Osteoblast (primary cell): ENCODE measurements at places on chromosomes 12 and 14. TPM values are rescaled to one million over a fixed set of nuclear protein-coding genes. Genes with fewer than 3 reads are reported as not detected.

DNA sequence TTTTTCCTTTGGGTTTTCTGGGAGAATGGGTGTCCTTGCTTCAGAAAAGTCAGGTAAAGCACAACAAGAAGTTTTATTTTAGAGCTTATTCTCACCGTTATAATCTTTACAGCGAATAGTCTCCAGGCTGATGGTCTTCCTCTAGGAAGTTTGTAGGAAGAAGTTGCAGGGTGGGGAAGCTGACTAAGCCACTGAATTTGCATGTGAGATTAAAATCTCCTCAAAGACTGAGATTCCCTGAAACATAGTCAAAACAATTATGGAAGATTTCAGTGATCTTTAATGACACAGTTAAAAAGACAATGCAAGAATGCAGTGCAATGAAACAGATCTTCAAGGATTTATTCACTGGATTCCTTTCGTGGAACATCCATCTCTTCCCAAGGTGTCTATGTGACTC, 1.2 kb downstream of the TAS2R10 start:
- DNase-seq, result no peak

DNA sequence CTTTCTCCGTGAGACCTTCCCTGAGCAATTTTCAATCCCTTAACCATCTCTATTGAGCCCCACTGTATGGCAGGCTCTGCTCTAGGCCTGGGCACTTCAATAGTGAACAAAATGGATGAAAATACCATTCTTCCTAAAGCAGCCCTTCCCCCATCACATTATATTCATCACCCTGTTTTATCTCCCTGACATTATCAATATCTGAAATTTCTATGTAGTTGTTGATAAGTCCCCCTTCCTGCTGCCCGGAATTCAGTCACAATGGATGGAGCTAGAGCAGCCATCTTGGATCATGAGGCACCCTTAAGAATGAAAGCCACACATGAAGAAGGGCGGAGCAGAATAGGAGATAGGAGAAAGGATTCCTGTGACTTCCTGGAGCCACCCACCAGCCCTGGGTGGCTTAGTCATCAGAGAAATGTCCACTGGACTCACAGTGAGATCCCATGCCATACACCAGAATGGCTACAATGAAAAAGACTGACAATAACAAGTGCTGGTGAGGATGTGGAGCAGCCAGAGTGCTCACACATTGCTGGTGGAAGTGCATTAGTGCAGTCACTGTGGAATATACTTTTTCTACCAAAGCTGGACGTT, 33.9 kb downstream of the SCARB1 start:
- DNase-seq, result no peak

DNA sequence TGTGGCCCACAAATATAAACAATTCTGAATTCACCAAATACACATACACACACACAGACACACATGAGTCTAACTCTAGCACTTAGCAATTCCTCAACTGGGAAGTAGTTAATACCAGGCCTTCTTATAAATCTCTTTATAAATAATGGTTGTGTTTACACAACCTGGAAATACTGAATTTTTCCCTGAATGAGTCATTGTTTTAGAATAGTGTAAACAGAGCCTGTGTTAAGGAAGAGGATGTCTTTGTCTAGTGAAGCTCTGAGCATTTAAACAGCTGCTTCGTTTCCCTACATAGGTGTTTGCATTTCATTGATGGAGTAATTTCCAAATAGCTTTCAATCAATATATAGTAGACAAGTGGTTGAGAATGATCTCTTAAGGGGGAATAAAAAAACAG, 218.8 kb downstream of the BTG1 start:
- DNase-seq, result no peak

- peak; percentile 84 for DNase-seq
These were observed 10.0 kb downstream of the TMCC3 start for GRCh38 chr12:94640134-94640928.

DNA sequence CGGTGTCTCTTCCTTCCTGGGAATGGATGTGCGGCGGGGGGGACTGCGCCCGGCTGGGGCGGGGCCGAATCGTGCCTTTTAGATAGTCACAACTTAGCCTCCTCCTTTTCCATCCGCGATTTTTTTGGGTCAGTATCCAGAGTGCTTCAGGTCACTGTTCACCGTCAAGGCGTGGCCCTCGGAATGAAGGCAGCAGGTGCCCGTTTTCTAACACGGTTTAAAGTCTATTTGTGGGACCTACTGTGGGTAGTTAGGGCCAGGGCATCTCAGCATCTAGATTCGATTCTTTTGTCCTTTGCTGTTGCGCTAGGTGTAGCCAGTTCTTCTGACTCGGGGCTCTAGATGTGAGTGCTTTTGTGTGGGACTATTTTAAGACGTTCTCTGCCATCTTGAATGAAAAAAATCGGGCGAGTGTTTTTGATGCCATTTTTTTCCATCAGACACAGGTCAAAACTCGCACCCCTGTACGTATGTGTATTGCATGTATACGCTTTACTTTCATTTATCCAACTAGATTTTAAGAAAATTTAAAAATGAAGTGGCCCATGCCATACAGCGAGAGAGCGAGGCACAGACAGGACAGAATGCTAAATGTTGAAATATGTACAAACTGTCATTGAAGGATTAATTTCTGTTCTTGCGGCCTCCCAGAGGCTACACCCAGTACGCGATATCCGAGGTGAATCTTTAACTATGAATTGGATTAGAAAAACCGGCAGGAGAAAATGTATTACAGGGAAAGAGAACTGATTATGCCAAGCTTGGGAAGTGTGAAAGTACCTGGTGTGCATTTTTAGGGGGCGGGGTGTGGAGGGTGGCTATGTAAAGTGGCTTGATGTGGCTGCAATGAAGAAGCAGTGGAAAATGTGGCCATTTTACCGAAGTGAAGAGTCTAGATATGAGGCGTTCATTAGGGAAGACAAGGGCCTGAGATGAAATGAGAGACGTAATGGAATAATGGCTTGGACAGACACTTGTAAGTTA, 835 bp downstream of the VEZT start:
- DNase-seq, result peak; percentile 86

DNA sequence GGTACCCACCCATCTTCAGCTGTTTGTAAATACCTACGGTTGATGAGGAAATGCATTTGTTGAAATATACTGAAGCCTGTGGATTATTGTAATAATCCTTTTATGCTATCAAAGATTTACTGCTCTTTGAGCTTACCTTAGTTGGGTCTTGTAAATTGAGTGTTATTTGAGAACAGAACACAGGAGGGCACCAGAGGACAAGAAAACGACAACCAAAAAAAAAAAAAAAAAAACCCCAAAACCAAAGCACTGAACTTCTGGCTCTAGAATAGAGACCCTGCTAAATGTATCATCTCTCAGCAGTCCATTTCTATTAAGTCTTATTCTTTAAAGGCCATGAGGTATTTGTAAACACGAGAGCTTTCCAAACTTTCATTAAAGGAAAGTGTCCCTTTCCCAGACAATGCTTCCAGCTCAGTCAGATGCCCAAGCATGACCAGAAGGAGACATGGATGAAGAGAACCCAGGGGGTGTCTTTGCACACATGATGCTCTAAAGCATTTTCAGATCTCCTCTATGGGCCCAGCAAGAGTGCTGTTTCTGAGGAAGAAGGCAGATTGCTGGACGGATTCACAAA, 763.9 kb downstream of the NRXN3 start:
- DNase-seq, result no peak

GRCh38 chr14:89667983-89668382, 250.9 kb upstream of the FOXN3 start:
- DNase-seq, result no peak

The CELA1 gene
- not detected in 2 replicates for total RNA-seq

The RDH12 gene
- 0.29 TPM in 1 of 2 replicates, not detected in the other for total RNA-seq

The RXYLT1 gene
- 14.5 and 16.5 TPM in 2 replicates for total RNA-seq

The PLEKHD1 gene
- total RNA-seq, result under 0.01 TPM in 2 replicates

The FOXN4 gene
- total RNA-seq, result not detected in 2 replicates
